Thoracic aorta (tissue), 2 donors: ENCODE measurements at places on chromosomes 4 and X. TPM values are rescaled to one million over a fixed set of nuclear protein-coding genes. Genes with fewer than 3 reads are reported as not detected.

VCX2 gene
- not detected for total RNA-seq

TMEM31 gene
- not detected for total RNA-seq

RASSF6 gene
- total RNA-seq: not detected

PDZD4 gene
- 4.4 TPM for total RNA-seq

PNMA6A gene
- 8.7 TPM for total RNA-seq

CLCN4 gene
- total RNA-seq: 5.6 TPM

TNMD gene
- not detected for total RNA-seq

NWD2 gene
- total RNA-seq: not detected
